ENCODE measurements at places on chromosomes 1 and 21. TPM values are rescaled to one million over a fixed set of nuclear protein-coding genes. Genes with fewer than 3 reads are reported as not detected.
A peak's percentile ranks its signal among the peaks of the same experiment; 100 is the strongest.

PINK1 gene
- 4.1 TPM for total RNA-seq

DNA sequence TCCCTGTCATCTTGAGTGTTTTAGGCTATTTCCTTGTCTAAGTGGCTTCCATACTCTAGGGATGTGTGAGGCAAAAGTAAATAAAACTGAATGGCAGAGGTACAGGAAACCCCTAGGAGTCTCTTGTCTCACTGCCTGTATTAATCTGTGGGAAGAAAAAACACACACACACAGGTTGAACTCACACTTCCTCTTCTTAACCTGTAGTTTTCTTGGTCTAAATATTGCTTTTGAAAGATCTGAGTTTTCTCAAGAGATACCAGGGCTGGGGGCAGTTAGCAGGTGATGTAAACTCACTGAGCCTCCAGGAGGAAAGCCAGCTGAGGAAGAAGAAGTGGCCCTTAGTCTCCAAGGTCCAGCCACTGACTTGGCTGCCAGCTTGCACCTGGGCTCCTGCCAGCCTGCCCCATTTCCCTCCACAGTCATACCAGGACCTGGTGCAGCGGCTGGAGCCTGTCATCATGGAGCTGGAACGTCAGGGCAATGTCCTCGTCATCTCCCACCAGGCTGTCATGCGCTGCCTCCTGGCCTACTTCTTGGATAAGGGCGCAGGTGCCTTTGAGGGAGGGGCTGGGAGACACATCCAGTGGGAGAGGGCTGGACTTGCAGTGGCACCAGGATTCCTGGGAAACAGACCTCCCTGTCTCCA lies 16.9 kb downstream of the PFKFB2 start:
- no peak for DNase-seq

- DNase-seq: no peak
Measured at GRCh38 chr1:162193221-162193620, 123.7 kb downstream of the NOS1AP start.

MXRA8 gene
- total RNA-seq: 0.30 TPM

DNA sequence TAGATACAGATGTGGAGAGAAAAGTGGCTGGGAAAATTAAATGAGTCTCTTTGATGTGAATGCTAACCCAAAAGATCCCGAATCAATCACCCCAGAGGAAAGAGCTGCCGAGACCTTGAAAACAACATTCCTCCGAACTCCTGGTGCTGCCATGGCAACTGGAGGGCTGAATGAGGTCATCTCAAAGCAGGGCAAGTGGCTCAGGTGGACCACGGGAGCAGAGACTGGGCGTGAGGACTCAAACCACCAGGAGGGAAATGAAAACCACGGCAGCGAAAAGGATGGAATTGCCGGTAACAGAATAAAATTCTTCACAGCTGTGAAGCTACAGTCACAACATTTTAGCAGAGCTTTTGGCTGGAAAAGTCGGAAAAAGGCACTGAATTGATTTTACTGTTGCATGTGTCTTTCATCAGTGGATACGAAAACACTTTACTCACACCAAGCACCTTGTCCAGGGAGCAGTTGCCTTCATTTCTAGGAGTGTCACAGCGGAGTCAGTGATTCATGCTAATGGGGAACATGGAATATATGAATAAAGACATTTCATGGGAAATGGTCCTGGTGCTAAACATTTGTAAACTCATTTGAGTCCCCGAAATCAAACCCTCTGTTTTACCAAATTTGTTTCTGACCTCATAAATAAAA lies 23.2 kb upstream of the BECN2 start:
- DNase-seq: no peak

GRCh38 chr1:175192111-175192629 lies 406 bp downstream of the KIAA0040 start:
- peak; percentile 39 for DNase-seq
